Pericardium fibroblast (primary cell): ENCODE measurements at places on chromosomes 16 and 17. TPM values are rescaled to one million over a fixed set of nuclear protein-coding genes. Genes with fewer than 3 reads are reported as not detected.

Gene CRHR1
- total RNA-seq: not detected in 2 replicates

Gene WNK4
- total RNA-seq: 2.0 and 3.9 TPM in 2 replicates

Gene CDT1
- total RNA-seq: 1.5 and 5.4 TPM in 2 replicates

Gene METTL9
- 107 and 168 TPM in 2 replicates for total RNA-seq

Gene CIITA
- total RNA-seq: 0.09 and 0.35 TPM in 2 replicates

Gene TPSB2
- not detected in 2 replicates for total RNA-seq

Gene KRTAP2-1
- total RNA-seq: not detected in 2 replicates

Gene ECI1
- 89.5 and 90.8 TPM in 2 replicates for total RNA-seq

Gene BAIAP3
- total RNA-seq: 0.09 and 0.12 TPM in 2 replicates

Gene ITGB3
- 3.7 and 11.1 TPM in 2 replicates for total RNA-seq

Gene LPO
- not detected in 2 replicates for total RNA-seq
